Cerebellar nuclear complex (tissue), 1 donor: ENCODE measurements at places on chromosomes 2 and 18.

DNA sequence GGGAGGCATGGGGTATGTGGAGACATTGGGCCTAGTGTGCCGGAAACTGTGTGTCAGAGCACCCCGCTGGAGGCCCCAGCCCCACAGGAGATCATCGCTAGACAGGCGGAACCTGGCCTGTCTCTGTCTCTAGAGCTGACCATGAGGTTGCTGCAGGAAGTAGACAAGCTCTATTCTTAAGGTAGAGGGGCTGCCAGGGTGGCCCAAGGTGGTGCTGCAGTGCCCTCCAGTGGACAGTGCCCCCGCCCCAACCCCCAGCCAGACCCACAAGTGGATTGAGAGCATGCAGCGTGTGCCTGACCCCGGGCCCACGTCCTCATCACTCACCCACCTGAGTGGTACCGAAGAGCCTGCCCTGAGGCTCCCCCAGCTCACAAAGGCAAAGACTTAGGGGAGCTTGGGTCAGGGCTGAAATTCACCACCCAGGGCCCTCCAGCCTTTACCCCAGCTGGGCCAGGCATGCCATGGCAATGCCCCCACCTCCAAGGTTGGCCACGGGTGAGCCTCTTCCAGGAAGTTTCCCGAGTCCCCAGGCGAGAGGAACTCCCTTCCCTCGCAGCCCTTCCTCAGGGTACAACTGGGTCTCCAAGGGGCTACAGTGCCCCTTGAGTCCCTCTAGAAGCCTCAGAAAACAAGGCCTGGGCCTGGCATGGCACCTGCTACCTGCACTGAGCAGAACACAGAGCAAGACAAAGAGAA, 155.0 kb downstream of the TTC32 start:
- DNase-seq: no peak

DNA sequence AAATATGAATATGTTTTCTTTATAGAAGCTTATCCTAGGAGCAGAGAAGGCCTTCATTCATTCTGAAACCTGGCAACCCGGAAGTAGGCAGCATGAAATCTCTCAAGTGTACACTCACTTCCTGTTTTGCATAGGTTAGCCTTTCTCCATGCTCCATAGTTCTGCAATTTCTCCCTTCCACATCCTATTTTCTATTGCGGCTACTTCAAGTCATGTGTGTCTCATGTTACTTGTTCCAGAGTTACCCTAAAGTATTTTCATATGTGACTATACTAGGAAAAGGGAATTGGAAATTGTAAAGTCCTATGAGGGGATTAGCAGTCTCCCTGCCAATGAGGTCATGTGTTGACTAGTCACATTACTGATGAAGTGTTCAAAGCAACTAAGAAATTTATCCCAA, 320.6 kb downstream of the NCKAP5 start:
- DNase-seq: no peak

GRCh38 chr2:100137866-100138570, 4.4 kb downstream of the AFF3 start:
- no peak for DNase-seq

DNA sequence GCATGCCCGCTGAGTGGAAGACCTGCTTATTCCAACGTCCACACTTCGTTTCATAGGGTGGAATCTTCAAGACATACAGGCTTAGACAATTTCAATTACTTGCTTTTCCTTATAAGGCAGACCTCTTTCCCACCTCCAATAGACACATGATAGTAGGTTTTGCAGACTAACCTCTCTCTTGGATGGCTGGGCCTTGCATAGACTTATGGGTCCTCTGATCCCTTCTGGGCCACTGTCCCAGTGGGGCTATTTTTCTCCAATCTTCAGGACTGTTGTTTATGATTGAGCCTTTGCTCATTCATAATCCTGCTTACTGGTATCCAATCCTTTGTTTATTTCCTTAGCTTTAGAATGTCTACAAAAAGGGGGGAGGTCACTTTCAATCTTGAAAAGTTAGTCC, 138.9 kb downstream of the FAM210A start:
- DNase-seq: no peak

DNA sequence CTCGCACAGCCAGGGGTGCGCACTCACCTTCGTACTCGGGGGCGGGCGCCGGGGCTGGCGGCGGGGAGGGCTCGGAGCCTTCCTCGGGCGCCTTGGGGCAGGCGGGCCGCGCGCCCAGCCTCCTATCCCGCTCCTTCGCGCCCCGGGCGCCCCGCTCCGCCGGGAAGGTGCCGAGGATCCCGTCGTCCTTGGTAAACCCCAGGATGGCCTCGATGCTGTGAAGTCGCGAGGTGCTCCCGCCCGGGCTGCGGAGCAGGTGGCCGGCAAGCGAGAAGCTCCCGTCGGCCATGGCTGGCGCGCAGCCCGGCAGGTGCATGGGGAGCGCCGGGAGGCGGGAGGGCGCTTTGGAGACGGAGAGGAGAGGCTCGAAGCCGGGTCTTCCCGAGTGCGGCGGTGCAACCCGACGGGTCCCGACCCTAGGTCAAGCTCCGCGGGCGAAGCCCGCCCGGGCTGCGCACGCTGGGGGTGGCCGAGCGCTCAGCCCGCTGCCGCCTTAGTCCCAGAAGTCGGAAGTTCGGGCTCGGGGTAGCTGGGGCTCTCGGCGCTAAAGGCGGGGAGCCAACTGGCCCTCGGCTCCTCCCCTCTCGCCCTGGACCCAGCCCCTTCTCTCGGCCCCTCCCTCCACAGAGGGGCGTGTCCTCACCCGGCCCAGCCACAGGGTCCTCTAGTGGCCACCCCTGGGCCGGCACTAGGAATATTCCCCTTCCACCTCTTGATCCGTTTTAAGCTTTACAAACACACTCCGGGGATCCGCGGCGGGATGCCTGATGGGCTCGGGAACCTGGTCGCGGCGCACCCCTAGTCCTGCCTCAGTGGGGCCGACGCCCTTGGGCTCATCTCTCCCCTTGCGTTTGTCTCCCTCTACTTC, at the start of gene RAX:
Gene RAX (minus strand): TSS at position 564 of the 868 bp plus-strand sequence. CDS start 248 bp downstream, at position 316.
- no peak for DNase-seq

- no peak for DNase-seq
Observed at GRCh38 chr2:126655051-126655450, 907 bp upstream of the GYPC start.

DNA sequence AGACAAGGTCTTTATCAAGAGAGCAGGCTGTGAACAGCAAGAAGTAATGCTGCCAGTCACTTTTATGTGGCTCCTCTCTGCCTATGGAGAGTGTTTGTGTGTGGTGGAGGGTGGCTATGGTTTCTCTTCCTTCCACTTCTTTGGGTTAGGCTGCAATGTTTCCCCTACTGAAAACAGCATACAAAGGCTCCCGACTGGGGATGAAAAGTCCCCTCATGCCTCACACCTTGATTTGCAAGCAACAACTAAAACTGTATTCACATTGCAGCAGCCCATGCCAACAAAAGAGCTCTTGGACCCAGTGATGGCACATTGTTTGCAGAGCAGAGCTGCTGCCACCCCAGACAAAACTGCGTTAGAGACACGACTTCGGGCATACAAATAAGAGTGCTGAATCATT, 301.6 kb downstream of the SLC8A1 start:
- DNase-seq: no peak

DNA sequence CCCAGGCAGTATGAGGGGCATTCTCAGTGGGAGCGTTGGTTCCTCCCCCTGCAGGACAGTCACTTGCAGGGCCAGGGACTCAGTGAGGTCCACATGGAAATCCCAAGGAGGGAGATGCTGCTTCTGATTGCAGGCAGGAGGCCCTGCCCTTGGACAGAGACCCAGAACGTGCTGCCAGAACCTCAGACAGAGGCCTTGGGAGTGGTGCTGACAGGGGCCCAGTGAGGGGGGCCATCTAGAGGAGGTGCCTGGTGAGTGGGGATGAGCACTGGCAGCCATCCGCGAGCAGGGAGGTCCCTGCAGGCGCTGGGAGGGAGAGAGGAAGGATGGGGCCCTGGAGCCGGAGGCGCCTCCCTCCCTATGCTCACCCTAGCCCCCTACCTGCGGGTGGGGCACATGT, 133.1 kb downstream of the DYSF start:
- DNase-seq: no peak
